Central memory CD8-positive, alpha-beta T cell (primary cell): ENCODE measurements at places on chromosomes 11 and 22.

- DNase-seq = no peak
Observed at GRCh38 chr22:36010090-36010489, 18.5 kb downstream of the RBFOX2 start.

- no peak for DNase-seq
Observed at GRCh38 chr22:36227396-36227795, 11.9 kb downstream of the APOL2 start.

- DNase-seq = no peak
Observed at GRCh38 chr11:124876818-124877630, 11.8 kb downstream of the ROBO3 start.

GRCh38 chr11:118092907-118093571 is 6.3 kb upstream of the SMIM35 start:
- DNase-seq = no peak

DNA sequence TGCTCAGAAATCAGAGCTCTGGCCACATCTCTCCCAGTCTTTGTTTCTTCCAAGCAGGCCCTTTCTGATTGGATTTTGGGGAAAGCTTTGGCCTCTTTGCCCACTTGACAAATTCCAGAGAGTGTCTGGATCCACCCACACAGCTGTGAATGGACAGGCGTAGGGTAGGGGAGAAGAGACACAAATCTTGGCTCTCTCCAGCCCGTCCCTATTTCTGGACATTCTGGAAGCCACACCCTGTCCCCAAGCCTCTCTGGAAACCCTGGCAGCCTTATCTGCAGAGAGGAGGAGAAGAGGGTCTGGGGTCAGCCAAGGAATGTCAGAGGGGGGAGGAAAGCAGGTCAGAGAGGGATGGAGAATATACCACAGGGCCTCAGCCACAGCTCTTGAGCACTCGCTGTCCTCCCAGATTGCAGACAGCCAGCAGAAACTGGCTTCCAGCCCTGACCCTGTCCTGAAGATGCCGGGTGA is 59.5 kb upstream of the WNT11 start:
- no peak for DNase-seq

- peak; percentile 35 for DNase-seq
Observed at GRCh38 chr22:50445071-50445879, 29.6 kb downstream of the SBF1 start.

GRCh38 chr11:66243782-66244535 is 24.5 kb upstream of the RAB1B start:
- no peak for DNase-seq

DNA sequence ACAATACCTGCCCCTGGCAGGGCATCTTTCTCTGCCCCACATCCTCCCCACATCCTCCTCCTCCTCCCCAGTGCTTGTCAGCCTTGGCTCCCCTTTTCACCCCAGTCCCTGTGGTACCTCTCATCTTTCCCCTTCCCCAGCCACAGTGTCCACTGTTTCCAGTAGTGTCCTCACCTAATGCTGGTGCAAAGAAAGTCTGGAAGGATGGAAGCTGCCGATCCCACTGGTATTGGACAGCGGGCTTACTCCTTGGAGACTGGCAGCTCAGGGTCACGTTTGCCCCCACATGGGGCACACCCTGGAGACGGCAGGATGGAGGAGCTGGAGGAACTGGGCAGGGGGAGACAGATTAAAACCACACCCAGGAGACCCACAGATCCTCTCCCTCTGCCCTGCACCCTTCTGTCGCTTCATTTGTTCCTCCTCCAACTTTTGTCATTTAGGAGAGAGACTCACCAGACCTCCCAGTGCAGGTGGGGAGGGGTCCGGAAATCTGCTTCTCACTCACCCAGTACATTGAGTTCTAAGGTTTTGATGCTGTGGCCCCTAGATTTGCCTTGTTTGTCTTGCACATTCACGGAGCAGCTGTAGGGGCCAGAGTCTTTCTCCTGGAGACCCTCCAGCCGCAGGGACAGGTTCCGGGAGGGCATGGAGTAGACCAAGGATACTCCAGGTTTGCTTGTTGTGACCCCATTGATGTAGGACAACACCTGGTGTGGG is 4.1 kb upstream of the VSIG2 start:
- DNase-seq = no peak

GRCh38 chr22:20751185-20751851 is 22.6 kb upstream of the SERPIND1 start:
- DNase-seq = no peak
